Activated CD4-positive, CD25-positive, alpha-beta regulatory T cell (primary cell): ENCODE measurements at places on chromosomes 13 and 19.

GRCh38 chr13:100423375-100423774, 165.2 kb downstream of the GGACT start:
- no peak for DNase-seq

GRCh38 chr13:97554496-97554895, 120.5 kb downstream of the RAP2A start:
- no peak for DNase-seq

GRCh38 chr13:72781451-72782439, at the start of the genes DIS3 and PIBF1:
Gene DIS3, minus strand, starts transcription at chr13:72781900. Its CDS starts 68 bp downstream, at chr13:72781832.
Gene PIBF1, plus strand, starts transcription at chr13:72782133. Its CDS starts 1,337 bp downstream, at chr13:72783470.
- DNase-seq, result peak; percentile 91

- DNase-seq, result no peak
Observed at GRCh38 chr13:22050951-22051563, 380.2 kb downstream of the FGF9 start.

DNA sequence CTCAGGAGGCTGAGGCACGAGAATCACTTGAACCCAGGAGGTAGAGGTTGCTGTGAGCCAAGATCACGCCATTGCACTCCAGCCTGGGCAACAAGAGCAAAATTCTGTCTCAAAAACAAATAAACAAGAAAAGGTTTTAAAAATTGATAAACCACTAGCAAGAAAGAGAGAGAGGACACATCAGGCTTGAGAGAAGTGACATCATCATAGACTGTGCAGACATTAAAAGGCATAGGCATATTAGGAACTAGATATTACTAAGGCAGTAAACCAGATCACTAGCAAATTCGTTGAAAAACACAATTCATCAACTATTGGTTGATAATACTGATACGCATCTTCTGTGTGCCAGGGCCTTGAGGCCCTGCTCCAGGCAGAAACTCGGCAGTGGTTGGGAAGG, 7.7 kb downstream of the A1BG start:
- DNase-seq, result no peak

DNA sequence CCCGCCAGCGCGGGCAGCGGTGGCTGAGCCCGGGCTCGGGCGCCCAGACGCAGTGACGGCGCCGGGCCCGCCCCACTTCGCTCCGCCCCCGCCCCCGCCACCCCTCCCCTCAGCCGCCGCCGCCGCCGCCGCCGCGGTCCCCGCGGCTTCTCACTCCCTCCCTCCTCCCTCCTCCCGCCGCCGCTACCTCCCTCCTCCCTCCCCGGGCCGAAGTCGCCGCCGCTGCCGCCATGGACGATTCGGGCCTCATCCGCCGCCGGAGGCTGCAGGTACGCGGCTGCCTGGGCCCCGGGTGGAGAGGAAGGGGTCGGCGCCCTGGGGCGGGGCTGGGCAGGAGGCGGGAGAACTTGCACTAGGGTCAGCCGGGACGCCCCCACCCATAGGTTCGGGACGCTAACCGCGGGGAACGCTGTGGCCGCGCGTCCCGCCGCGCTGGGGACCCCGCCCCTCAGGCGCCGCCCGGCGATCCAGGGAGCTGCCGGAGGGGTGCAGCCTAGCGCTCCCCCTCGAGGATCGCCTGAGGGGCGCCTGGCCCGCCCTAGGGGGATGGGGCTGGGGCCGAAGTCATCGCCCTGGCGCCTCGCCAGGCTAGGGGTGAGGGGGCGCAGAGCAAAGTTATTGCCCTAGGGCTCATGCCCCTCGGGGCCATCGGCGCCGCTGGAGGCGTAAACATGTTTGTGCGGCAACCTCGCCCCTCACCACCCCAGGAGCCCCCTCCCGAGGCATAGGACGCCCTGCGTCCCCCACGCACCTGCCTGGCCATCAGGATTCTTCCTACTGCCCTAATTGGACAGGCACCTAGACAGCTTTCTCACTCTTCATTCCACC, 427 bp downstream of the RTBDN start:
- DNase-seq, result no peak

GRCh38 chr13:100039740-100040139, 49.2 kb upstream of the PCCA start:
- no peak for DNase-seq

GRCh38 chr19:33688171-33688992, 66.6 kb downstream of the CHST8 start:
- DNase-seq, result no peak

- no peak for DNase-seq
Observed at GRCh38 chr19:2047449-2048103, 3.5 kb downstream of the MKNK2 start.
